ENCODE measurements at places on chromosomes 3 and 15.

DNA sequence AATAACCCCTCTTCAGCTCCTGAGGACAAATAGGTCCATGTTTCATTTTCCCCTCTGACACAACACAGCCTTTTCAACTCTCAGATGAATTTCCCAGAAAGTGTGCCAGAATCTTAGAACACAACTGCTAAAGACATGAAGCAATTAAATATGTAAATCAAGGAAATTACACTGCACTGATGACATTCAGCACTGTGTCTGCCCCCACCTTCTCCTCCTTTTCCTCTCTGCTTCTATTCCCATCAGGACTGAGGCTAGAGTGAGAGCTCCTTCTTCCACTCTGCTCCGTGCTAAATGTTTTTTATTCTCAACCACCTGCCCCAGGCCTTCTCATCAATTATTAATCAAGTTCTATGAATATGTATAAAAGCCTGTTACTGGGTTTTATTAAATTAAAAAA is 596.1 kb downstream of the TUSC7 start:
- no peak for DNase-seq

GRCh38 chr15:84079885-84080777 is 155.4 kb upstream of the GOLGA6L4 start:
- no peak for DNase-seq

- no peak for DNase-seq
These were observed 42.6 kb downstream of the MYZAP start for GRCh38 chr15:57634290-57634689.

DNA sequence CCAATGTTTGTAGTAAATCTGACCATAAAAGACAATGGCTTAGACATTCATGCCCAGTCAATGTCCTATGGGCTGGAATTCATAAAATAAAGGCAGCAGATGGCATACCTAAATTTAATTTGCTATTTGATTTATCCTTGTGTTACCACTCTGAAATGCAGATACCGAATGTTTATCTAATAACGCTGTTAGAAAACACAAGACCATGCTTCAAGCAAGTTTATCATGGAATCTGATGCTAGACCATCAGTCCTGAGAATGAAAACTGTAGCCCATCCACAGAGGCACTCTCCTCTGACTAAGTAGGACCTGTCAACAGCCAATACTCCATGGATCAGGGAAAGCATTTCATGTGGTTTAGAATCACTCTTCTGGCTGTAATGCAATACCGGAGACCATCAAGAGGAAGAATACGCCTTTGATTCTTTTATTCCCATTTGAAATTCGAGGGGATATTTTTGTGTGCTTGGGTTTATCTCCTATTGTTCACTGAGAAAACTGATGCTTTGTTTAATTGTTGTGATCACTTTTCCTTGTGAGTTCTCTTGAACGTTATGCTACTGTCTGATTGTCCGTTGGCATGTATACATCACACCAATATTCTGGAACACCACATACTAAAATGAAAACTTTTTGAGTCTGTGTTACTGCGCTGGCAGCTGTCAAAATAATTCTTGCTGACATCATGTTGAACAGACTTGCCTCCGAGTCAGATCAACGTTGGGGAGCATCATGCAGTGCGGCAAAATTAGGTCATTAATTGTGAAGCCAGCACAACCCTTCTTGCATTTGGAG is 12.1 kb upstream of the CPB1 start:
- no peak for DNase-seq

GRCh38 chr15:33074942-33075341 is 119.6 kb downstream of the FMN1 start:
- DNase-seq, result no peak
